ENCODE measurements at places on chromosomes 1 and 21.

DNA sequence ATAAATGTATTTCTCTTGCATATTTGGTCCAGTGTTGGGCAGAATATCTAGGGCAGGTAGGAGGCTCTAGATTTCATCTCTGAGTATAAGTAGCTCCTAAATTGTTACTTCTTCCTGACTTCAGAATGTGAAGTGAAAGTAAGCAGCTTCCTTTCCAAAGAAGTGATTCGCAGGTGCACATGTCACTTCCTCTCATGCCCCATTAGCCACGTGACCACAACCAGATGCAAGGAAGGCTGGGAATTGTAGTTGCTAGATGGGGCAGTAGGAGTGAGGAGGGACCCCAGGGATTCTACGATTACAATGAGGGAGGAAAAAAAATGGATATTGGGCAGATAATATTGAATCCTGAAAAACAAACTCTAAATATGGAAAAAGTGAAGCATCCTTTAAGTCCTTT, 113.2 kb upstream of the CYYR1 start:
- peak; percentile 58 for DNase-seq

GRCh38 chr1:220137019-220137786, 43.3 kb downstream of the IARS2 start:
- no peak for DNase-seq

- no peak for DNase-seq
Observed at GRCh38 chr1:55490547-55490946, 275.4 kb upstream of the USP24 start.

- peak; percentile 59 for DNase-seq
Observed at GRCh38 chr1:172180501-172181285, 239.8 kb upstream of the C1orf105 start.

DNA sequence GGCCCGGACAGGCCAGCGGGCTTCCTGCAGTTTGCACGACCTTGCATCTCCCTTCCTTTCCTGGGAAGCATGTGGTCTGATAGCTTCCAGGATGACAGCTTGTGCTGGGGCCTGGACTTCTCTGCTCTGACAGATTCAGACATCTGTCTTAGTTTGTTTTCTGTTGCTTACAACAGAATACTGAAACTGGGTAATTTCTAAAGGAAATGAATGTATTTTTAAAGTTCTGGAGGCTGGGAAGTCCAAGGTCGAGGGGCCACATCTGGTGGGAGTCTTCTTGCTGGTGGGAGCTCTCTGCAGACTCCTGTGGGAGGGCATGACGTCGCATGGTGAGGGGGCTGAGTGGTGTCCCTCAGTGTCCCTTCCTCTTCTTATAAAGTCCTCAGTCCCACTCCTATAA, 35.3 kb upstream of the TENT5B start:
- DNase-seq: no peak

Measured in activated CD8-positive, alpha-beta T cell treated with anti-CD3 and anti-CD28 coated beads for 36 hours (primary cell).